Upper lobe of left lung (tissue), 6 donors: ENCODE measurements at places on chromosomes 13 and 19. TPM values are rescaled to one million over a fixed set of nuclear protein-coding genes. Genes with fewer than 3 reads are reported as not detected.
A peak's percentile ranks its signal among the peaks of the same experiment; 100 is the strongest.

The KHSRP gene
- total RNA-seq = 115 TPM

The ELSPBP1 gene
- not detected for total RNA-seq

The ERCC1 gene
- 60.3 TPM for total RNA-seq

The NLRP4 gene
- total RNA-seq = not detected

The CPAMD8 gene
- total RNA-seq = 262 TPM

The PEAK3 gene
- total RNA-seq = 6.5 TPM

The KLK3 gene
- total RNA-seq = not detected

The C19orf12 gene
- 30.4 TPM for total RNA-seq

The PRR19 gene
- 0.40 TPM for total RNA-seq

DNA sequence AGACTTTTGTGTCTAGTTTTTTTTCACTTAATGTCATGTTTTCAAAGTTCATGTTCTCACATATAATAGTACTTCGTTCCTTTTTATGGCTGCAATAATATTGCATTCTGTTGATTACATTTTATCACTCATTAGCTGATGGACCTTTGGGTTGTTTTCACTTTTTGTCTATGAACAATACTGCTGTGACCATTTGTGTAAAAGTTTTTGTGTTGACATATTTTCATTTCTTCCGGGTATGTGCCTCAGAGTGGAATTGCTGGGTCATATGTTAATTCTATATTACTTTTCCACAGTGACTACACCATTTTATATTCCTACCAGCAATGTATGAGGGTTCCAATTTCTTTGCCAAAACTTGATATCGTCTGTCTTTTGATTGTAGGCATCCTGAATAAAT lies 85.8 kb upstream of the MLNR start:
- no peak overlapping the region for H3K27ac ChIP-seq
- H3K36me3 ChIP-seq = peaks cover 69% of the 10 kb centered on the region
- H3K4me3 ChIP-seq = no peak overlapping the region
- peaks cover 4% of the 10 kb centered on the region for H3K4me1 ChIP-seq

DNA sequence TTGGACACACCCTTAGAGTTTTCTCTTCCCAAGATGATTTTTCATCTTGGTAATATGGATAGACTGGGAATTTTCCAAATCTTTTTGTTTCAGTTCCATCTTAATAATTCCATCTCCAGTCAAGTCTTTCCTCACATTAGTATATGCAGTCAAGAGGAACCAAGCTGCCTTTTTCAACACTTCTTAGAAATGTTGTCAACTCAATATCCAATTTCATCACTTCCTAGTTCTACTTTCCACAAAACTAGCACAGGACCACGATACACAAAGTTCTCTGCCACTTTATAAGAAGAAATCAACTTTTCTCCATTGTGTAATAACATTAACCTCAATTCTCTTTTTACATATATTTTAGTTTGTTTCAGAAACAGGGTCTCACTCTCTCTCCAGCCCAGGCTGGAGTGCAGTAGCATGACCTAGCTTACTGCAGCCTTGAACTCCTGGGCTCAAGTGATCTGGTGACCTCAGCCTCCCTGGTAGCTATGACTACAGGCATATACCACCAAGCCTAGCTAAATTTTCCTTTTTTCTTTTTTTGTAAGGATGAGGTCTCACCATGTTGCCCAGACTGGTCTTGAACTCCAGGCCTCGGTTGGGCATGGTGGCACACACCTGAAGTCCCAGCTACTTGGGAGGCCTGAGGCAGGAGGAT lies 15.5 kb downstream of the ZNF443 start:
- no peak for DNase-seq
- no peak overlapping the region for H3K27ac ChIP-seq
- H3K36me3 ChIP-seq = no peaks in the 10 kb centered on the region
- no peaks in the 10 kb centered on the region for H3K4me1 ChIP-seq
- no peak overlapping the region for H3K4me3 ChIP-seq
- no peaks in the 10 kb centered on the region for H3K27me3 ChIP-seq

- no peak overlapping the region for H3K27ac ChIP-seq
- H3K27me3 ChIP-seq = no peaks in the 10 kb centered on the region
- H3K36me3 ChIP-seq = peaks cover 77% of the 10 kb centered on the region
- no peak for DNase-seq
- no peak overlapping the region for H3K4me3 ChIP-seq
Observed at GRCh38 chr19:12949363-12950283, 4.0 kb downstream of the RAD23A start.

DNA sequence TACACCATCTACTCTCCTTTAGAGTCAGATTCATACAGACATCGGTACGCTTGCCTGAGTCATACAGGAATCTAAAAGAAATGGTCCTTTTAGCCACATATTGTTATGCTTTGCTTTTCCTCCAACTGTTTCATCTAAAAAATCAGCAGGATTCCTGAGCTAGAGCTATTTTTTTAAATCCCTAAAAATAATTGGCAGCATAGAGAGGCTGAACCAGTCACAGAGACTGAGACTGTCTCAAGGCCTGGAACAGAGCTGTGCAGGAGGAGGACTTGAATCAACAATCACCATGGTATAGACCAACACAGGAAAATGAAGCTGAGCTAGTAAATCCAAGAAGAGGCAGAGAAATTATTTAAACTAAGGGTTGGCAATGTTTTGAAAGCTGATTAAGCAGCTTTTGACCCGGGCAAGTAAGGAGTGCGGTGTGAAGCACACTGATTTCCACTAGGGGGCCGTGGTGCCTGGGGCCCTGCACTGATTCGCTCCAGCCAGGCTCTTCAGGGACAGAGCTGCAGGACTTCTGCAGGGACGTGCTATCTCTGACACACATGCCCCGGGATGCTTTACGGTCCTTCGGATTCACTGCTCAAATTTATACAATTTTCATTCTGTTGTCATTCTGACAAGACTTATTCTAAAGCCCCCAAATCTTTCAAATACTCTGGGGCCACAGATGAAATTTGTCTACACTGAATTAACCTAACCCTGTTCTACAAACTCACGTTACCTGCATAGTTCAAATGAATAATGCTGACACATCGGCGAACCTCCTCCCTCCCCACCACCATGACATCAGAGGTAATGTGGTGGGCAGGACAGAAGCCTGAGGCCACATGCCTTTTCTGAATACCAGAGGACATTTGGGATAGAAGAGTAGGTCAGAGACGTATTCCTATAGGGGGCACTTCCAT lies 87.6 kb upstream of the SLC15A1 start:
- H3K36me3 ChIP-seq = peaks cover 31% of the 10 kb centered on the region
- peaks cover 5% of the 10 kb centered on the region for H3K4me1 ChIP-seq
- peak; percentile 16 for DNase-seq
- no peak overlapping the region for H3K4me3 ChIP-seq
- no peak overlapping the region for H3K27ac ChIP-seq
- no peaks in the 10 kb centered on the region for H3K27me3 ChIP-seq

- no peak overlapping the region for H3K27ac ChIP-seq
- no peak overlapping the region for H3K4me3 ChIP-seq
- no peaks in the 10 kb centered on the region for H3K4me1 ChIP-seq
- no peaks in the 10 kb centered on the region for H3K27me3 ChIP-seq
- peaks cover 36% of the 10 kb centered on the region for H3K36me3 ChIP-seq
Observed at GRCh38 chr19:33813391-33814101, 16.9 kb downstream of the KCTD15 start.

GRCh38 chr19:32268381-32268780 lies 77.0 kb upstream of the ZNF507 start:
- no peak for DNase-seq
- no peak overlapping the region for H3K4me3 ChIP-seq
- H3K36me3 ChIP-seq = no peaks in the 10 kb centered on the region
- no peaks in the 10 kb centered on the region for H3K4me1 ChIP-seq
- H3K27me3 ChIP-seq = no peaks in the 10 kb centered on the region

DNA sequence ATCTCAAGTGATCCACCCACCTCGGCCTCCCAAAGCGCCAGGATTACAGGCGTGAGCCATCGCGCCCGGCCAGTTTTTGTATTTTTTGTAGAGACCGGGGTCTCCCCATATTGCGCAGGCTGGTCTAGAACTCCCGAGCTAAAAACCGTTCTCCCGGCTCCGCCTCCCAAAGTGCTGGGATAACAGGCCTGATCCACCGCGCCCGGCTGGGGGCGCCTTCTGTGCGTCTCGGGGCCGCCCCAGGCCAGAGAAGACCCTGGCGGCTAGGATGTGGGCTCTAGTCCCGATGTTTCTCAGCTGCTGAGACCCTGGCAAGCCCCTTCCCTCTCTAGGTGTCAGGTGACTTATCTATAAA lies 3.6 kb downstream of the ARHGAP45 start:
- H3K4me1 ChIP-seq = peaks cover 99% of the 10 kb centered on the region
- no peaks in the 10 kb centered on the region for H3K27me3 ChIP-seq
- no peak overlapping the region for H3K4me3 ChIP-seq
- no peak overlapping the region for H3K27ac ChIP-seq
- H3K36me3 ChIP-seq = peaks cover 23% of the 10 kb centered on the region
- no peak for DNase-seq

DNA sequence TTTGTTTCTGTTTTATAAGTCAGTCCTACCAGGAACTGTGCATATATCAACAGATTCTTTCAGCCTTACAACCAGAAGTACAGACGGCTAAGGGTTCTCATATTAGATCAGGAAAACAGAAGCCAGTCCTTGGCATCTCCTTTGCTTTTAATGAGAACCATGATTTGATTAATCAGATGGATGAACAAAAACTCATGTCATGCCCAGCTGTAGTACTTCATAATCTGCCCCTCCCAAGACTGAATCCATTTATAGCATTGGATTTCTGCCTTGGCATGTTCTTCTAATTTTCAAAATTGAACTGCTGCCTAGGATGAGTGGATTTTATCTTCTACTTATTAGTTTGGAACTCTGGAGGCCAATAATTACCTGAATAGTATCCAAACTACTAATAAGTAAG lies 617.2 kb downstream of the SLITRK5 start:
- no peaks in the 10 kb centered on the region for H3K36me3 ChIP-seq
- H3K27me3 ChIP-seq = no peaks in the 10 kb centered on the region
- no peak for DNase-seq
- no peak overlapping the region for H3K27ac ChIP-seq
- no peaks in the 10 kb centered on the region for H3K4me1 ChIP-seq
- H3K4me3 ChIP-seq = no peak overlapping the region

DNA sequence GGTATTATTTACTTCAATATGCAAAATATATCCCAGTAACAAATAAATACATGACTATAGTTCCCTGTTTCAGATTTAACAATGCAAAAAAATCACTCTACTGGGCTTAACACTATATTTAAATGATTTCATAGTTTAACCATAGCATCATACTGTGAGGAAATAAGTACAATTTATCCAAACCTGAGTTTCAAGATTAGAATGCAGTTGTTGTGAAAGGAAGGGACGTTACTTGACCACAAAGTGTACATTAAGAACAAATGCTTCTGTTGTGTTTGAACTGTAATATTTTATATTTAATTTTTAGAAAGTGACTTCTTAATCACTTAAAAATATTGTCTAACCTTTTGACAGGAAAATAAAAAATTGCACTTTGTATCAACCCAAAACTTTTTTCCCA lies 1747.9 kb upstream of the SPRY2 start:
- no peaks in the 10 kb centered on the region for H3K27me3 ChIP-seq
- DNase-seq = no peak
- H3K27ac ChIP-seq = no peak overlapping the region
- H3K4me3 ChIP-seq = no peak overlapping the region

DNA sequence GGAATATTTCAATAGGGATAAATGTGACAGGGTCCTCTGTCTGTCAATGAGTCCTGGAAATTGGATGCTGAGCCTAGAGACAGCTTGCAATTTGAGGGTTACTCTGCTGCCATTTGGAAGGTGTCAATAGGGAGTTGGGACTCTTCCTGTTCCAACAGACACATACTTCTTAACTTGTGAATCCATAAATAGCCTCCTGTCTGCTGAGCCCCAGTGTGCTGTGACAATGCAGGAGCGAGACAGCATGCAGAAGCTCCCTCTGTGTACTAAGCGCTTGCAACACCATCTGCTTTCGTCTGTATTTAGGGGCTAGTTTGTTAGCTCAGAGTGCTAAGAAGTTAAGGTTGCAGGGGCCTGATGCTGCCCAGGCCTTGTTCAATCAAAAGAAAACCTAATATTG lies 58.5 kb upstream of the GPR12 start:
- no peak for DNase-seq
- H3K4me1 ChIP-seq = no peaks in the 10 kb centered on the region
- H3K36me3 ChIP-seq = no peaks in the 10 kb centered on the region
- H3K27me3 ChIP-seq = no peaks in the 10 kb centered on the region
- H3K27ac ChIP-seq = no peak overlapping the region

DNA sequence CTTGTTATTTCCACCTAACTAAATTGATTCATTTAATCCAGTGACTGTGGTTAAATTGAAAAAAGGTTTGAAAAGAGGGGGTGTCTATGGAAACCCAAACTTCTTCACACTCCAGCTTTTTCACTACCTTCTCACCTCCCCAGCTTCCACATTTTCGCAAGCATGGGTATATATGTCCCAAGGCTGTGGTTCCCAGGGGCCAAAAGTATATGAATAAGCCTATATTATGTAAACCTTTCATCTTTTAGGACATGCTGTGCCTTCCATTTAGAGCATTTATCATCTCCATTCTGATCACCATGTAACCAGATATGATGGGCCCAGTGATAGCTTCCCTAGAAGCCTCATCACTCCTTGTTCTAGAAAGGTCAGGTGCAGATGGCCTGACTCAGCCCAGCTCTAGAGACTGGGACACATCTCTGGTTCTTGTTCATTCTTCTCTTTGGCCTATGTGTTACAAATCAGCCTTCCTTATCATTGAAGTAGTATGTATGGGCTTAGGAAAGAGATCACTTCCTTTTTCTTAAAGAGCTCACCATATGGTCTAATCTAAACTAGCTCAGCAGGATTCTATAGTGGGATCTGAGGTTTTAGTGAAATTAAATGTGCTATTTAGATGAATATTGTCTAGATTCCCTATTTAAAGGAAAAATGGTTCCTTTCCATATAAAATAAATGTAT lies 19.5 kb upstream of the ARL11 start:
- no peak overlapping the region for H3K27ac ChIP-seq
- H3K36me3 ChIP-seq = no peaks in the 10 kb centered on the region
- DNase-seq = no peak

- no peak for DNase-seq
- H3K27ac ChIP-seq = no peak overlapping the region
- no peaks in the 10 kb centered on the region for H3K36me3 ChIP-seq
- no peak overlapping the region for H3K4me3 ChIP-seq
- H3K27me3 ChIP-seq = no peaks in the 10 kb centered on the region
- no peaks in the 10 kb centered on the region for H3K4me1 ChIP-seq
Observed at GRCh38 chr13:107977071-107977574, 238.2 kb downstream of the LIG4 start.
